ENCODE measurements at places on chromosomes 2 and 18.
A peak's percentile ranks its signal among the peaks of the same experiment; 100 is the strongest.

GRCh38 chr2:46067501-46068305 lies 229.5 kb upstream of the EPAS1 start:
- no peak for DNase-seq

DNA sequence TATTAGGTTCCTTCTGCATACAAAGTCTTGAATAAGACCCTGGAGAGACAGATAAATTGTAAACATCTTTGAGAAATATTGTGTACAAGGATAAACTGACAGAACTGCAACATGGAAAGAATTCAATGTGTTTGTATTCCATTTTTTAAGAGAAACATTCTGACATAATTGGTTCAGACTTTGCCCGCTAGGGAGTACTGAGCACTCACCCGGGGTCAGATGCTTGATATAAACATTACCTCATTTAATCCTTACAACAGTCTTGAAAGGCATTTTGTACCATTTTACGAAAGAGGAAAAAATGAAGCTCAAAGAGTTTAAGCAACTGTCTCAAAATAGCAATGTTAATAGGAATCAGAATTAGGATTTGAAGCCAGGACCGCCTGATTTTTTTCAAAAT lies 416.7 kb upstream of the CRIM1 start:
- DNase-seq = no peak

- no peak for DNase-seq
Observed at GRCh38 chr2:88613921-88614320, 13.3 kb downstream of the EIF2AK3 start.

DNA sequence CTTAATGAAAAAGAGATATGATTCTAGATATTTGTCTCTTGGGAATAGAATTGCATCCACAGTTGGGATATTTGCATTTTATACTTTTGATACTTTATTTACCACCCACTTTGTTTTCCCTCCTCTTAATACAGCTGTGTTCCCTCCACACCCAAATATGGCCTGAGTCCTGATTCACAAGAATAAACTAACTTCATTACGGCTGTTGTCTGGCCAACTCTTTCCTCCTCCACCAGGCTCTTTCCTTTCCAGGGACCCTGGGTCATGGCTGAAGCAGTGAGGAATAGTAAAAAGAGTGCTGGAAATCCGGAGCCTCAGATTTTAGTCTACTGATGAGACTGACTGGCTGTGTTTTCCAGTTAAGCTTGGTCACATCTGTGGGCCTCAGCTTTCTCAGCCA lies 48.4 kb upstream of the STAM2 start:
- no peak for DNase-seq

DNA sequence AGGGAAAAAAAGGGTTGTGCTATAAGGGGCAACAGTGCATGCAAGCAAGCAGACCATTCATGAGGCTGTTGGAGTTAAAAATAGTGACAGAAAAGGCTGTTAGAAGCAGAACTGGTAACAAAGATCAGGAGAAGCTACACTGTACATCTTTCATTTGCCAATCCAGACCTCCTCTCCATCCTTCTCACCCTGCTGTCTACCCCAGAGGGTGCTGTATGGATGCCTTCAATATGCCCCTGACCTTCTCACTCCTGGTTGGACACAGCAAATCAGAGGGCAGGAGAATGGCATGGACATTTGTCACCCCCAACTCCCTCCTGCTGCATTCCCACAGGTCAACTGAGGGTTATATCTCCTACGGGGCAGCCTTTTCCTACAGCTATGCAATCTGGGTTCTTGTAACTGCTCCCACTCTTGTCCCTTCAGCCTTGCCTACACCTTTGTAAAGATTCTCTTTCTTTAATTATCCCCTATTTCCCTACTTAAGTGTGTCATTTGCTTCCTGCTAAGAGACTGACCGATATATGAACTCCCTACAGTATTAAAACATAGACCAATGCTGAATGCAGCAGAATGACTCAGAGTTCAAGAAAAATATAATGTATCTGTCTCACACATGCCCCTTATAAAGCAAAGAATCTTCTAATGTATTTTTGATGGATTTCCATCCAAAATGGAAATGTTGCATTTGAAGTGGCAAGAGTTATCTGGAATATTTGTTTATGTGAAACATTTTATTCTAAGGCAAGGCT lies 169.2 kb upstream of the NCKAP5 start:
- DNase-seq = no peak

- peak; percentile 64 for DNase-seq
Observed at GRCh38 chr2:240060977-240061591, 7.8 kb upstream of the OR6B3 start.

GRCh38 chr2:119263025-119263424 lies 39.4 kb downstream of the STEAP3 start:
- no peak for DNase-seq

All from NB4 (cell line).